ENCODE measurements at places on chromosomes 16 and 17.
A peak's percentile ranks its signal among the peaks of the same experiment; 100 is the strongest.

DNA sequence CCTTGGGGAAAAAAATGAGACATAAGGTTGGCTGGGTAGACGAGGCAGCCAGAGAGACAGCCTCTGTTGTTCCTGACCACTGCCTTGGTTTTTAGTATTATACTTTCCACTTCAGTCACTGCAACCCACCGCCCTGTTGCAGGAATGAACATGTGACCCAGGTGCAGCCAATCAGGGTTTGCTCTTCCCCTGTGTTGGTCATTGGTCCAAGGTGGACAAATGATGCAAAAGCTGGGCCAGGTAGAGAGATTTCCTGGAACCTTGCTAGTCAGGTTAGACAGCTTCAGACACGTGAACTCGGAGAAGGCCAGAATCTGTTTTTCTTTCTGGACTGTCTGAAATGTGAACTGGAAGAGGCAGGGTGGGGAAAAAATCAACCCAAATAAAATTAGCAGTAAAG, 452.4 kb upstream of the RBFOX1 start:
- no peak for DNase-seq

GRCh38 chr17:73815474-73815873, 171.2 kb upstream of the SDK2 start:
- DNase-seq, result no peak

GRCh38 chr16:10020866-10021265, 161.4 kb downstream of the GRIN2A start:
- no peak for DNase-seq

DNA sequence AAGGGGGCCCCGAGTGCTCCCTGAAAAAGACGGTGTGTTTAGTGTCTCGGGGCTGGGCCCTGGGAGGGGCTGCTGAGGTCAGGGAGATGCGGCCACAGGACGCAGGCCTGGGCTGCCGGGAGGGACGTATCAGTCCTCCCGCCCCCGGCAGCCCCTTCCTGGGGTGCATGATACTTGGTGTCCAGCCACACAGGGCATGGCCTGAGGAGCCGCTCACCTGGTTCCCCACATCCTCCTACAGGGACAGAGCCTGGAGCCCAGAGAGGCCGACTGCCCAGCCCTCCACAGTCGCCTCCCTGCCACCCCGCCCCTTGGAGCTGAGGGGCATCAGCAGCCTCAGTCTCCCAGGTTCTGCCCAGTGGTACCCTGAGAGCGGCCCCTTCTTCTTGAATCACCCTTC, 12.0 kb upstream of the DEF8 start:
- no peak for DNase-seq

GRCh38 chr16:30958175-30959079, 873 bp downstream of the SETD1A start:
- DNase-seq, result peak; percentile 58

DNA sequence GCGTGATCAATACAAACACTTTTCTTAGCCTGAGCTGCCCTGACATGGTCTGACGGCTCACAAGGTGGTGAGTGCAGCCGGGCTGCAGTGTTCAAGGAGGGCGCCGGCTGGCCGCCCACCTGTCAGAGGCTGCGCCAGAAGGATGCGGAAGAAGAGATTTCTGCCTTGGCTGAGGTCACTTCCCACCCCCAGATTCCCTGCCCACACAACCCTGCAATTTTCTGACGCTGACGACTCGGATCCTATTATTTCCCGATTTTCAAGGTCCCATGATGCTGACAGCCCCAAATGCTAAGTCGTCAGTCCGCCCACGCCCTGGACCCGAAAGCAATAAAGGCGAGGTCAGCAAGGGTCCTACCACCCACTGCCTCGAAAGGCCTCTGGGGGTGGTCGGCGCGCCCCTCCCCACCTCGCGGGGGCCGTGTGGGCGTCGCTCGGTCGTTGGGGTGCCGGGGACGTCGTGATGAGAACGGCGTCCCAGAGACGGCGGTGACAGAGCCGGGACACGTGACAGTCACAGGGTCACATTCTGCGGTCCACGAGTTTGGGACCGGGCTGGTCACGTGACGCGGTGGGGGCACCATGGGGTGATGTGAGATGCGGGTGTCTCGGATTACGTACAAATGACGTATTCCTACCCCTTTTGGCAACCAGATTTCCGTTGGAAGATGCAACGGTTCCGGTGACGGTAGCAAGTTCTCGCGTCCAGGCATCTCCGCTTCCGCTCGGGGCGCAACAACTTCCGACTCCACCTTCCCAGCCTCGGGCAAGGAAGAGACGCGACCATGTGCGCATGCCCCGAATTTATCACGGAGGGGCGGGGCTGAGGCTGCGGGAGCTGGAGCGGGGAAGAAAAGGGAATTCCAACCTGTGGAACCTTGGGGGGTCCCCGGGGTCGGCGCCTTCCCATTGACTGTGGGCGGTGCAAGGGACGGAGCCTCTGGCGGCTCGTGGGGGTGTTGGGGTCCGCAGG, at the start of gene STX4:
Gene STX4 (plus strand): TSS at position 823 of the 973 bp plus-strand sequence. CDS start 248 bp downstream, outside the sequence.
- DNase-seq, result peak; percentile 98

GRCh38 chr17:214881-215331, 33.5 kb upstream of the DOC2B start:
- DNase-seq, result no peak

DNA sequence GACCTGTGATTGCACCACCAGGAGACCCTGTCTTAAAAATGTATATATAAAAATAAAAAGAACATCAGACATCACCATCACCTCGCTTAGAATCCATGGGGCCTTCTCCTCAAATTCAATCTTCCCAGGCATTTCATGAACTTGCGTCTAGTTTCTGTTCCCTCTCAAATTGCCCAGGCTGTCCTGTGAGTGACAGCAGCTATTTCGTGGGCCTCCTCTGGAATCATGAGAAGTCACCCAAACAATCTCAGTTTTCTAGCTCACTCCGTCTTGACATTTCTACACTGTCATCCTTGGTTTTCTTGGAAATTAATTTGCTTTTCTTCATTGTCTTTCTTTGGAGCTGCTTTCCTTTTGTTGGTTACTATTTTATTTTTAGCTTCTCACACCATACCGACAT, 7.3 kb downstream of the SLC52A1 start:
- no peak for DNase-seq

DNA sequence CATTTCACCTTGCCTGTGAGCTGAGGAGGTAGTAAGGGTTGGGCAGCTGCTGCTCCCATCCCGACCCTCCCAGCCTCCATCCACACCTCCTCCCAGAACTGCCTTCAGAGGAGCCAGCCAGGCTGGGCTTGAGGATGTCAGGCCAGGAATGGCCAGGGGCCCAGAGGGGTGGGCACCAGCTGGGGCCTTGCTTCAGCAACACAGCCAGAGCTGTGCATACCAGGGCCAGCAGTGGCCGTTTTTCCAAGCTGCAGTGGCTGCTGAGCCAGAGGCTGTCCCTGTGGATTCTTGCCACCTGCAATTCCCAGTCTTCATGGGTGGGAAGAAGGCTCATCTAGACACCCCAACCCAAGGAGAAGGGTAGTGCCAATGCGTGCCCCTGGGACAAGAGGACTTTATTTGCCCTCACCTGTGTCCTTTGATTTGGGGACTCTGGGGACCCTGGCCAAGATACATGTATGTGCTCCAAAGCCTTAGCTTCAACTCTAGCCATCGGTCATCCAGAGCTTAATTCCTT, 153.4 kb upstream of the SDK2 start:
- no peak for DNase-seq

GRCh38 chr17:28887871-28888471, 9.6 kb downstream of the FLOT2 start:
- no peak for DNase-seq

DNA sequence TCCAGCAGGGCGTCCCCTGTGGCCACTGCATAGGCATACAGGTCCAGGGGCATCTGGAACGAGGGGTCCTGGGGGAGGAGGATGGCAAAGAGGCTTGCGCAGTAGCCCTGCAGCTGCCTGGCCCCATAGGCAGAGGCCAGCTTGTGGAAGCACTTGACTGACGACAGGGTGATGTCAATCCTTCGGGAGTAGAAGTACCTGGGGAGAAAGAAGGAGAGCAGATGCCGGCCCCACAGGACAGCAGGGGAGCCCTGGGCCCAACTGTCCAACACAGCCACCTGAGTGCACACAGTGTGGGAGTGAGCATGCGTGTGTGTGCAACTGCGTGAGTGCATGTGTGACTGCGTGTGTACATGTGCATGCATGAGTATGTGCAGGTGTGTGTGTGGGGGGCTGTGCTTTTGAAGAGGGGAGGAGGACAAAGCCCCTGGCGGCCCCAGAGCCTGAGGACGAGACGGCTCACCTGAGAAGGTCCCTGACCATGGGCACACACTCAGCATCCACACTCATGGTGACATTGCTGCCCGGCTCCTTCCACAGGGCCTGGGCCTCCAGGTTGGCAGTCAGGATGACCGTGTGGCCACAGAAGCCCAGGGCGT, 7.1 kb downstream of the LGALS3BP start:
- no peak for DNase-seq

- no peak for DNase-seq
Observed at GRCh38 chr16:4695473-4696171, 2.3 kb downstream of the NUDT16L1 start.

GRCh38 chr17:42797067-42798007, 1.2 kb downstream of the COA3 start:
- DNase-seq, result no peak

DNA sequence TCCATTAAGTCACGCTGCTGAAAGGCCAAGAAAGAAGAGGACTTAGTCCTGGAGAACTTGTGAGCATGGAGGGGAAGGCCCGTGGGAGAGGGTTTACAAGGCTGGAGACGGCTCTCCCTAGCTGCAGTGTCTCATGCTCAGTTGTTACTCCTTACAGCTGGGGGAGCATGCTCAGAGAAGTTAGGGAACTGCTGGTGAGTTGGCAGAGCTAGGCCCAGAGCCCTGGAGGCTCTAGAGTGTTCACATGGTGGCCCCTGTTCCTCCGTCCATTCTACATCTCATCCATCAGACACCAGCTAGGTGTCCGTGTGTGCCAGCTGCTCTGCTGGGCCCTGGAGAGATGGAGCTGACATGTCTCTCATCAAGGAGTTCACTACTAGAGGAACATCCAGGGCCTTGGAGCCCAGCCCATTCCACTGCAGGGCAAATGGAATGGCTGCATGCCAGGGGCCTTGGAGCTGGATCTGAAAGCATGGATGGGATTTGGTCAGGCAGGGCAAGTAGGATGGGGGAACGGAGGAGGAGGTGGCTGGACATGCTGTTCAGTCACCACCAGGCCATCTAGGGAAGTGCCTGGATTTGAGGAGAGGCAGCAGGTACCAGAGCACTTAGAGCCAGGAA, 6.3 kb downstream of the XYLT2 start:
- no peak for DNase-seq

GRCh38 chr17:31291820-31292219, 5.2 kb downstream of the OMG start:
- peak; percentile 86 for DNase-seq

GRCh38 chr16:65244787-65245186, 122.9 kb upstream of the CDH11 start:
- DNase-seq, result no peak

GRCh38 chr17:57113011-57113410, 28.0 kb downstream of the AKAP1 start:
- no peak for DNase-seq

DNA sequence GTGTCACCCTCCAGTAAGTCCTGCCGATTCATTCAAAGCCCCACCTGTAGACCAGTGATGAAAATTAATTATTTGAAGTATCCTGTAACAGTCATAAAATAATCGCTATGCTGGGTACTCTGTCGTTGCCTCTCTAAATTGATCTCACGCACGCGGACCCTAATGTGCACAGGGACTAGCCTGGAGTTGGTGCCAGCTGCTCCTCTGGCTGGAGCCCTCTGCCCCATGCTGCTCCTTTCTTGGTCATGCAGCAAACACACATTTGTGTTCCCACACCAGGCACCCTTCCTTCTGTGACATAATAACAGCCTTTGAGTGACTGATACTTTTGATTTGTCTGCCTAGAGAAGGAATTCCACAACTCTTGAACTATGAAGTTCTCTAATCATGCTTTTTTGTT, 16.0 kb downstream of the RAB11FIP3 start:
- DNase-seq, result no peak

DNA sequence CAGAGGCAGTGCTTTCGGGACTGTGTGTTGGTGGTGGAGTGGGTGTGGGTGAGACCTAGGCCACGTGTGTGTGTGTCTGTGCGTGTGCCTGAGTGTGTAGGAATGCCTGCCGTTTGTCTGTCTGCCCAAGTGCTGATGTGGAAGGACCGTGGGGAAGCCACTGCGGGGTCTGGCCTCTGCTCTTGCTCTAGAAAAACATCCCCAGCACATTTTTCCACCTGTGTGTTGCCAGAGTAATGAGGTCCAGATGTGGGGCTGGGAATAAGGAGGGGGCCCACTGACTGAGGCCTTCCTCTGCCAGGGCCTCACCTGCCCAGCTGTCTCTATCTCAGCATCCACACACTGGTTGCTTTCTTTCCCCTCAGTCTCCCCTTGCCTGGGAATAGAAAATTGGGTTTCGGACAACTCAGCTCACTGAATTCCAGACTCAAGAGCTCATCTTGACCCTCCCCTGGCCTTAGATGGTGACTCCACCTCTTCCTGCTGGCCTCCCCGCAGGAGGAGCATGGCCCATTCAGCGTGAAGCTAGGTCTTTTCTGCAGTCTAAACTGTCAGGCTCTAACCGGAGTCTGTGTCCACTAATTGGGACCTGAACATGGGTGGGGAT, 7.6 kb downstream of the SGCA start:
- peak; percentile 93 for DNase-seq

DNA sequence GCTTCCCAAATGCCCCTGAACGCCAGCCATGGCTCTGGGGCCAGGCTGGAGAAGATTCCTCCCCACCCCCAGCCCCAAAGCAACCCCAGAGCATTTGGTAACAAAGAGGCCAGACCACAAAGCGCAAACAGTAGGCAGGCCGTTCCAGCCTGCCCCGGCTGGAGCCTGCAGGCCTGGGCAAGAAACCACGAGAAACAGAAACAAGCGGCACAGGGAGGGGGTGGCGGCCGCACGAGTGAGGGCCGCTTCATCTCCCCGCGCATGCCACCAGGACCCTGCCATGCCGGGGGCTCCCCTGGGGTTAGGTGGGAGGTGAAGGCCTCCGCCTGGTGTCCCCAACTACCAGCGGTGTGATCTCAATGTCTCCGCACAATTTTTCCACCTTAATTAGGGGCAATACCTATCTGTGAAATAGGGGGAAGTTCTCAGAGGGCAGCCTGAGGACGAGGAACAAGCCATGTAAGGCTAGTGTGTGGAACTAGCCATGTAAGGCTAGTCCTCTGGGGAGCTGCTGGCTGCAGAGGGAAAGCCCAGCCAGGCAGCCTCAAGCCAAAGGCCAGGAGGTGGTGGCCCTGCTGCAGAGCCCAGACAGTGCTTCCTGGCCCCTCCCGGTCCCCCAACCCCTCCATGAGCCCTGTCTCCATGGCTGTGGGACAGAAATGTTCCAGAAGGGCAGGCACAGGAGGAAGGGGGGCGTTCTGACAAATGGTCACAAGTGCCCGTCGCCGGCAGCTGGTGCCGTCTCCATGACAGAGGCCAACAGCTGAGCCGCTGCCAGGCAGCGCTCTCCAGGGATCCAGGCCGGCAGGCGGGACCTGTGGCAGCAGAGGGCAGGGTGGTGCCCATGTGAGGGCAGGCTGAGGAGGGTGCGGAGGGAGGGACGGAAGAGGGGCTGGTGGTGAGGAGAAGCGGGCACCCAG, 14.5 kb upstream of the MTSS2 start:
- no peak for DNase-seq

Data from fibroblast of skin of scalp (primary cell).